ENCODE measurements at places on chromosomes 2 and 18.

DNA sequence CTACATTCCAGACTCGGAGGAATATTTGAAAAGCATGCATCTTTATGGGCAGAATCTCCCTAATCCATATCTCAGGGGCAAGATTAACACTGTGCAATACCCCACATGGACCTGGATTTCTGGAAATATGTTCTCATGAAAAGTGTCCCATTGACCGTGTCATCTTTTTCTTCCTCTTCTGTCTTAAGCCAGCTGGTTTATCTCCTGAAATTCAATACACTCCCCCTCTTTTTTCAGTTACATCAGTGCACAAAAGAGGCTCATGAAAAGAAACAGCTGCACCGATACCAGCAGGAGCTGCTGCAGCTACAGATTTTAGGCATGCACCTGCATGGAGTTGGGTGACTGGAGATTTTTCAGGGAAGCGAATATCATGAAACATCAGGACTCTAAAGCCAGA is 117.2 kb downstream of the SLC4A3 start:
- no peak for DNase-seq

DNA sequence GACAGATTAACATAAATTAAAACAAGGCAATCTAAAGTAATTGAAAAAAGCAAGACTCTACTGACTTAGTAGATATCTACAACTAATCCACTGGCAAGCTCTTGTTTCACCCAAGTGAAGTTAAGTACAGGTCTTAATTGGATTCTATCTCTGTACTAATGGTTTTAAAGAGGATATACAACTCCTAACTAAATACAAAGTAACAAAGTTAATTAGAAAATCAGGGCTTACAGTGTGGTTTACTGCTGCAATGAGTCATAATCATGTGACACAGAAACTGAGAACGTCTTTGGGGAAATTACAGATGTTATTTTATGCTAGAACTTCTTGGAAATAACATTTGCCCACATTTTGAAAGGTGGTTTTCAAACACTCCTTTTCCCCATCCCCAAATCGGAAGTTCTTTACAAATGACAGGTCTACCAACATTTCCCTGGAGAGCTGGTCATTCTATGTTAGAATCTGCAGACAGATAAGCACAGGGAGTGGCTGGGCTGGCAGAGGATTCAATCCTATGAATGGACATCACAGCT is 245.3 kb downstream of the STK39 start:
- peak; percentile 57 for DNase-seq

DNA sequence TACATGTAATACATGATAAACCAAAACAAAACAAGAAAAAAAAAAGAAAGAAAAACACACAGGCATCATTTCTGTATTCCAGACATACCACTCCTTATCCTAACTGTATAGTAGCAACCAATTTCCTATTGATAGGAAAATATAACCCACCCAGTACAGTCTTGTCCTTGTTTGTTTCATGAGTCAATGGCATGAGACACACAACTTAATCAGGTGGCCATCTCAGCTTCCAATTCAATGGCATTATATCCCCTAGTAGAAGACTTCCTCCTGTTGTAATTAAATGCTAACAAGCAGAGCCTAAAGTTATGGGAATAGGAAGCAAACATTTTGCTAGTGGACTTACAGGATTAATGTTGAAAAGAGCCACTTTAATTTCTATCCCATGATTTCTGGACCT is 121.0 kb upstream of the NOL4 start:
- DNase-seq = no peak

GRCh38 chr18:79367989-79368388 is 27.7 kb upstream of the NFATC1 start:
- DNase-seq = no peak

DNA sequence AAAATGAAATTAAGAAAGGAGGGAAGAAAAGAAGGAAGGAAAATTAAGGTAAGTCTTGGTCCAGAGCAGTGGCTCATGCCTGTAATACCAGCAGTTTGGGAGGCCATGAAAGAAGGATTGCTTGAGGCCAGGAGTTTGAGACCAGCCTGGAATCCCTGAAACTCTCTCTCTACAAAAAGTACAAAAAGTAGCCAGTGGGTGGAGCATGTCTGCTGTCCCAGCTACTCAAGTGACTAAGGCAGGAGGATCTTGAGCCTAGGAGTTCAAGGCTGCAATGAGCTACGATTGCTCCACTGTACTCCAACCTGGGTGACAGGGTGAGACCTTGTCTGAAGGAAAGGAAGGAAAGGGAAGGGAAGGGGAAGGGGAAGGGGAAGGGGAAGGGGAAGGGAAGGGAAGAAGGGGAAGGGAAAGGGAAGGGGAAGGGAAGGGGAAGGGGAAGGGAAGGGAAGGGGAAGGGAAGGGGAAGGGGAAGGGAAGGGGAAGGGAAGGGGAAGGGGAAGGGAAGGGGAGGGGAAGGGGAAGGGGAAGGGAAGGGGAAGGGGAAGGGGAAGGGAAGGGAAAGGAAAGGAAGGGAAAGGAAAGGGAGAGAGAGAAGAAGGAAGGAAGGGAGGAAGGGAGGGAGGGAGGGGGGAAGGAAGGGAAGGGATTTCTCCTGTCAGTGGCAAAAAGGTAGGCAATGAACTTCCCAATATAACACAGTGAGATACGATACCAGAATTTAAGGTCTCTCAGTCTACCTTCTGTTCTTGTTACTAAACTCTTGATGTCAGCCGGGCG is 412.8 kb downstream of the CMPK2 start:
- no peak for DNase-seq

DNA sequence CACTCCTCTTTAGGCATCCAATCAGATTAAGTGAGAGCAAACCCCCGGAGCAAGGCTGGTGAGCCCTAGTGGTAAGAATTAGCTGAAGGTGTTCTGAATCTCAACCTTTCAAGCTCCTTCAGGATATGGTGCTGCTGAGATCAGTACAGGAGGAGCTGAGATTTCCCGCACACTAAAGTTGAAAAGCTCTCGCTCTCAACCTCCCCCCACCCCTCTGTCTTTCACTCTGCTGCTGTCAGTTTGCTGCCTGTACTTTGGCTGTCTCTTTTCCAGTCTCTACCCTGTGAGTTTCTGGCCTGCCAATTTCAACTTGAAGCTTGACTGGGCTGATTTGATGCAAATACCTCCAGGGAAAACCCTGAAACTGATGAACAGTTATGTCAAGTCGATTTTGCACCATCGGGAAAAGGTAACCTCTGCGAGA is 15.7 kb downstream of the ZEB2 start:
- no peak for DNase-seq

DNA sequence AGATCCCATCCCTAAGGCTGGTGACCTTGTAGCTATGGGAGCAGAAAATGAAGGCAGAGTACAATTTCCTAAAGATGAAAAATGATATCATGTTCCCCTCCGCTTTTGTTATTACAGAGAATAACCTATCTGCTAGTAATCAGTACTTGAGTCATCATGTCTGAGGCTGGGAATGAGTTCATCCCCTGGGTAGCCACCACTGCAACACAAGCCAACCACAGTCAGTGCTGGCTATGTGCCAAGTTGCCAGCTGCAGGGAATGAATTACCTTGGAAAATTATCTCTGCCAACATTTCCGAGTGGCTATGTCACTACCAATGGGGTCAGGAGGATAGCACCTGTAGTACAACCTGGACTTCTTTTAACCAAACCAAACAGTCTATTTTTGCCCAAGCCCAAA is 1094.7 kb upstream of the DDX18 start:
- DNase-seq = no peak

DNA sequence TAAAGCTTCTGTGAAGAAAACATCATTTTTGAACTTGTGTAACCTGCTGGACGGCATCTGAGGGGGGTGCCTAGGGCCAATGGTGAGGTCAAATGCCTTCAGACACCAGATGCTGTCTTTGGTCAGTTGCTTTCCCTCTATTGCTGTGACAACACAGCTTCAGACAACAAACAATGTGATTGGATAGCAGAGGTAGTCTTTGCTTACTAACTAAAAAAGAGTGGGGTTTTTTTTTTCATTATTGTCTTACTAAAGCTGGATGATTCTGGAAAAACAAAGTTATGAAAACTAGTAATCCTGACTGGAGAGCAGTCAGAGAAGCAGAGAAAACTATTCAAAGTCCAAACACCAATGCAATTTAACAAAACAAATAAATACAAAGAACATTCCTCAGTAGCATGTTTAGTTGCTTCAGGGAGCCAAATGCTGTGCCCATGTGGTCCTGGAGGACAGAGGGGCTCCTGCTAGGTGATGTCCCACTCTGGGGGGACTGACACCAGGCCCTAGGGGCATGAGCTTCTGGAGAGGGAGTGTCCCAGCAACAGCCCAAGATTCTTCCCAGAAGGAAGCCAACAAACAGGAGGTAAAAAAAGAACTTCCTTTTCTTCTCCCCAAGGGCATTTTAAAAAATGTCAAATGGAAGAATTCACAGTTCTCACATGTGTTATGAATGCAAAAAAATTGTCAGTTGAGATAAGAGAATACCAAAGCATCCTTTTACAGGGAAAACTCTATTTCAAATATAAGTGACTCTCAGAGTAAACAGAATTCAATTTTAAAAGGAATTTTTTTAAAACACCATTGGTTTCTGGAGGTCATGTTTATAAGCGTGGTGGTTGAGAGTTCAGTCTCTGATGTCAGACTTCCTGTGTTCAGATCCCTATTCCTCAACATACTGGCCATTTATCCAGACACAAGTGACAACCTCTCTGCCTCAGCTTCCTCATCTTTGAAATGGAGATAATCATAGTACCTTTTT is 181.1 kb upstream of the PGAP1 start:
- peak; percentile 69 for DNase-seq

DNA sequence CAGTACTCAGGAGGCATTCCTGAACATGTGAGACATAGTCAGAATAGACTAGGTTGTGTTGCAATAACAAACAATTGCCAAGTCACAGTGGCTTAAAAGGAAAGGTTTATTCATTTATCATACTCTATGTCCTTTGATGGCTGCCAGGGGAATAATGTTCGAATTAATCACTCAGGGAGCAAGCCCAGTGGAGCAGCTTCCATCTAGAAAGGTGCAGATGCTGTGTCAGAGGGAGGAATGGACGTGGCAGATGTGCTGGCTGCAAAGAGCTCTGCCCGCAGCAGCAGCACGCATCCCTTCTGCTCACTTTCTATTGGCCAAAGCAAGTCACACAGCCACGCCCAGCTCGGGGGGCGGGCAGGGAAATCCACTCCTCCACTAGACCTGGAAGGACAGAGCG is 105.9 kb upstream of the AQP4 start:
- DNase-seq = no peak

- DNase-seq = no peak
These were observed 29.4 kb upstream of the MBP start for GRCh38 chr18:77161961-77162360.

DNA sequence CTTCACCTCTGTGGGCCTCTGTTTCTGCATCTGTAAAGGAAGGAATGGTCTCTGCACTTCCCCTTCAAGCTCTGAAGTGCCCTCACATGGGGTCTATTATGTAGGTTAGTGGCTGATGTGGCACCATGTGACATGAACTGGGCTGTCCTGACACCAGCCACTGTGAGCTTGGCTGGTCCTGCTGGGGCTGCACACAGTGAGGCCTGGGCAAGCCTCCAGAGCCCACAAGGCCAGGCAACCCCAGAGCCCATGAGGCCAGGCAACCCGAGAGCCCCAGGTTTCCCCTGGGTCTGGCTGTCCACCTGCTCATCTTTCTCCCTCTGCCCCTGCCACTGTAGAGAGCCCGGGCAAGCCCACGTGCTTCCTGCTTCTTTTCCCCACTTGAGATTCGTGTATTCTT is 150.1 kb upstream of the SMAD2 start:
- no peak for DNase-seq

- DNase-seq = no peak
These were observed 33.5 kb downstream of the CUL3 start for GRCh38 chr2:224551693-224552092.

GRCh38 chr2:141029428-141030078 is 1101.3 kb downstream of the LRP1B start:
- no peak for DNase-seq

DNA sequence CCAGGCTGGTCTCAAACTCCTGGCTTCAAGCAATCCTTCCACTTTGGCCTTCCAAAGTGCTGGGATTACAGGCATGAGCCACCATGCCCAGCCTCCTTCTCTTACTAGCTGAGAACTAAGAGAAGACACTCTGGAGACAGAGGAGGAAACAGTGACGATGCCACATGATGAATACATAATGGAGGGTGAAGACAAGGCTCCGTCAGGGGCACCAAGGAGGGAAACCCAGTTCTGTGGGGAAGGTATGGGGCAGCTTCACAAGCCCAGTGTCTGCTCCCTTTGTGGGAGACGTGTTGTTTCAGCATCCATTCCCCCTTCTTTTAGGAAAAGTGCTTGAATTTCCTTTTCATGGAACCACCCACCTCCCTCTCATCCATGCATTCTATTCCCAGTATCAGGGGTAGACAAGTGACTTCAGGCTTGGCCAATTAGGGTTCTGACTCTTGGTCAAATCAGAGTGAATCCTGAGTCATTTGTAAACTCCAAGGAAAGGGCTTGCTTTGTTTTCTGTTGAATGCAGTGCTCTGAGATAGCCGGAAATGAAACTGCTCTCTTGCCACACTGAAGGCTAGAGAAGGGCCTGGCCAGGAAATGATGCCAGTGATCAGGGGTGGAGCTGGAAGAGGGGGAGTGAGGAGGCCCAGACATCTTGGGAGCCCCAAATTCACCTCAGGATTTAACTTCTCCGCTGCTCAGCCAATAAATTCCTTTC is 23.7 kb downstream of the TMEM127 start:
- DNase-seq = peak; percentile 87

- peak; percentile 49 for DNase-seq
These were observed 76.8 kb downstream of the ALPK2 start for GRCh38 chr18:58552057-58552461.

DNA sequence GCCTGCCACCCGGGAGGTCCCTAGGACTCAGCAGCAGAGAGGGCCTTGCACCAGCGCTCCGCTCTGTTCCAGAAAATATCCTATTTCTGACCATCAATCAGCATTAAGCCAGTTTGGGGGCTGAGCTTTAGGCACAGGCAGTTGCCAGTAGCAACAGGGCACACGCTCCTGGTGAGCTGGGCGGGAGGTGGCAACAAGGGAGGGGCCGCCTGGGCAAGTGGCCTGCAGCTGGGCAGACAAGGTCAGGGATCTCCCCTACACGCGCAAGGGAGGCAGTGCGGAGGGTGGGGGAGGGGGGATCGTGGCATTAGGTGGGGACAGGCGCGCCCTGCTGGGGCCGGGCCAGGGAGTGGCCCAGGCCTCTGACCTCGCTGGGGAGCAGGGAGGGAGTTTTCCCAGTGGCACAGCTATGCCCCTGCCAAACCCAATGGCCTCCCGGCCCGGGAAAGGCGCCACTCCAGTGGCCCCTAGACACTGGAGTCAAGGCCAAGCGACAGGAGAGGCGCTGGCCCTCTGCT is 302.8 kb downstream of the NCKAP5 start:
- peak; percentile 25 for DNase-seq
